ENCODE measurements at places on chromosomes 3 and 15.

DNA sequence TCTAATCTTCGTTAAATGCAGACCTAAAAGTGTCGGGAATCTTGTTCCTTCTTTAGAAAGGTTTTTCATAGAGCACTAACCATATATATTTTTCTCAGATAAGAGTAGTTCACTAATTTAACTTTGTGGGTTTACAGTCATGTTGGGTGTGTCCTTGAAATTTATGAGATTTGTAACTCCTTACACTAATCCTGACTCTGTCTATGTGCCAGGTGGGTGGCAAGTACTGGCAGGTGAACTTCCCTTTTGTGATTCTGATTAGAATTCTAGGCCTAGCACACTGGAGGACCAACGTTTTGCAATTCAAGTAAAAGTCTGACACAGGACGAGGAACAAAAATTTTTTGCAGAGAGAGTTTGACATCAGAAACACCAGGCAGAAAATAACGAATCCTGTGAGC is 220.1 kb downstream of the P3H2 start:
- no peak for DNase-seq

DNA sequence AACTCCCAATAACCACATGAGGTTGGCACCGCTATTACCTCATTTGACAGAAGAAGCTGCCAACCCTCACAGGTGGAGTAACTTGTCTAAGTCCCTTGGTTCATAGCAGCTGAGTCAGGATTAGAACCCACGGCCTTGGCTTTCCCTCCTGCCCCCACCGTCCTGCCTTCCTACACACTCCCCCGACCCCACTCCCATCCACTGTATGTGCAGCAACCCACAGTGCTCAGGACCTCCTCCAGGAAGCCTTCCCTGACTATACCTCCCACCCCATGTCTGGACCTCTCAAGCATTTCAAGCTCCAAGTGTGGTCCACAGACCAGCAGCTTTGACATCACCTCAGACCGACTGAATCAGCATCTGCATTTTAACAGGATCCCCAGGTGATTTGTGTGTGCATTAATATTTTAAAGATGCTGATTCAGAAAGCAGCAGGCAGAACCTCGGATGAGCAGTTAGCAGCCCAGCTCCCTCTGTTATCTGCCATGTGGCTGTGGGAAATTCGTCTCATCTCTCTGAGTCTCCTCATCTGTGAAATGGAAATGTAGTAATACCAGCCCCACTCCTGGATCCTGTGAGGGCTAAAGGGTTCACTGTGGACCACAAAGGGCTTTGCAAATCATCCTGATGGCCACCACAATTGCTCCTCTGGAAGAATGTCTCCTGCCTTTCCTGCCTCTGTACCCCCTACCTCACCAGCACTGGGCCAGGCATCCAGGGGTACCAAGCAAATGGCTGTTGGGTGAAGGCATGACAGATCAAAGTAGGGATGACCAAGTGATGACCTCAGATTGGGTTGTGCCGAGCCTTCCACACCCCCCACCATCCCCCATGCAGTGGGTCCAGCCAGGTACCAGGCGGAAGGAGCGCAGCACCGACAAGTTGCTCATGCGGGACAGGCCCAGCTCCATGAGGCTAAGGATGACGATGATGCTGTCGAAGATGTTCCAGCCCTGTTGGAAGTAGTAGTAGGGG is 62.7 kb downstream of the SCN5A start:
- DNase-seq: no peak

GRCh38 chr3:75192146-75192616 is 471.9 kb upstream of the FRG2C start:
- DNase-seq: peak; percentile 21

GRCh38 chr3:190972840-190973270 is 110.4 kb upstream of the GMNC start:
- DNase-seq: no peak

DNA sequence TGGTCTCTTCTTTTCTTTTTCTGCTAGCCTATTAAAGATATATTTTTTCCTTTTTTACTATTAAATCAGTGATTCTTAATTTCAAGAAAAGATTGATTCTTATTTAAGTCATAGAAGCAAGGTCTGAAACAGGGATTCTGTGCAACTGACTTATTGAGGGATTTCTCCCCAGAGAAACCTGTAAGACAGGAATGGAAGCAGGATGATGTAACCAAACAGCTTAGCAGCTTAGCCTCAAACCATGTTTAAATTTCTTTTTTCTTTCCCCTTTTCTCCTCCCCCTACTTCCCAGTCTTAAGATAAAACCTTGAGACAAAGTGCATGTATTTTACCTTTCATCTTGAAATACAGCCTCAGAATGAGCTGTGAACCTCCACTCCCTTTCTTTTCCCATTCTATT is 322.8 kb downstream of the NEK10 start:
- no peak for DNase-seq
